ENCODE measurements at places on chromosomes 2 and 18.
A peak's percentile ranks its signal among the peaks of the same experiment; 100 is the strongest.

GRCh38 chr2:5544205-5544786, 147.9 kb upstream of the SOX11 start:
- no peak for DNase-seq

DNA sequence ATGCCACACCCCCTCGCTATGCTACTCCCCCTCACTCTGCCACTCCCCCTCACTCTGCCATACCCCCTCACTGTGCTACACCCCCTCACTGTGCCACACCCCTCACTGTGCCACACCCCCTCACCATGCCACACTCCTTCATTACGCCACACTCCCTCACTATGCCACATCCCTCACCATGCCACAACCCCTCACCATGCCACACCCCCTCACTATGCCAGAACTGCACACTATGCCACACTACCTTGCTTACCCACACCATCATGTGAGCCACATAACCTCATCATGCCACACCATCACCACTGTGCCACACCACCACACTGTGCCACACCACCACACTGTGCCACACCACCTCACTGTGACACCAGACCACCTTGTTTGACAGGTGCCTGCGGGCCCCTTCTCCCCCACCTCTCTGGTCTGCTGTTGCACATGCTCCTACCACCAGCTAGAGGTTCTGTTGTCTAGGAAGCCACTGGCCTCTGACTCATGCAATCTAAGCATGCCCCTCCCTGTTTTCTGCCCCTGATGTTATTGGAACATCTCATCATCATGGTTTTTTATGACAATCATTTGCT, 22.0 kb downstream of the MARCHF4 start:
- DNase-seq, result peak; percentile 48

DNA sequence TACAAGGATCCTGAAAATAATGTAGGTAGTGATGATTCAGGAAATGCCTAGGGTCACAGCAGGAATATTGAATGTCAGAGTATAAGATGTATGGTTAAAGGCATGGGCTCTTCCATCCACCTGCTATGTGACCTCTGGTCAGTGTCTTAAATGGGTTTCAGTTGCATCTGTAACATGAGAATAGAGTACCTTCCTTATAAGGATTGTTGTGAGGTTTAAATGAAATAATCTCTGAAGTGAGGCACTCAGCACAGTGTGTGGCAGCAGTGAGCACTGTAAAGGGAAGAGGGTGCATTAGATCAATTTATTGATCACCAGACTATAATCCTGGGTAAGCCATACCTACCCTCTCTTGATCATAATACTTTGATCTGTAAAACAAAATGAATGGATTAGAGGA, 319.1 kb downstream of the SLC4A3 start:
- DNase-seq, result no peak

DNA sequence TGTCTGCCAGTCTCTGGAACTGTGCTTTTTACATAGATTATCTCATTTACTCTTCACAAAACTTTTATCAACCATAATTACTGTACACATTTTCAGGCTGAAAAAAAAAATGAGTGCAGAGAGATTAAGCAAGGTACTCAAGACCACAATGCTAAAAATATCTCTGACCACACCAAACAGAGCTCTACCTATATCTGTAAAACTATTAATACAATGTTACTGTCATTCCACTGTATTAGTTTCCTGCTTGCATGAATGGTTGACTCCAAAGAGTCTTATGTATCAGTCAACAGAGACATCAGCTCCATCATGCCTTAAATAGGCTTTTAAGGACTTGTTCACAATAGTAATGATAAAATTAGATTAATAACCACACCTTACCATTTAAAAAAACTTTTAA, 134.7 kb upstream of the CCDC150 start:
- no peak for DNase-seq

DNA sequence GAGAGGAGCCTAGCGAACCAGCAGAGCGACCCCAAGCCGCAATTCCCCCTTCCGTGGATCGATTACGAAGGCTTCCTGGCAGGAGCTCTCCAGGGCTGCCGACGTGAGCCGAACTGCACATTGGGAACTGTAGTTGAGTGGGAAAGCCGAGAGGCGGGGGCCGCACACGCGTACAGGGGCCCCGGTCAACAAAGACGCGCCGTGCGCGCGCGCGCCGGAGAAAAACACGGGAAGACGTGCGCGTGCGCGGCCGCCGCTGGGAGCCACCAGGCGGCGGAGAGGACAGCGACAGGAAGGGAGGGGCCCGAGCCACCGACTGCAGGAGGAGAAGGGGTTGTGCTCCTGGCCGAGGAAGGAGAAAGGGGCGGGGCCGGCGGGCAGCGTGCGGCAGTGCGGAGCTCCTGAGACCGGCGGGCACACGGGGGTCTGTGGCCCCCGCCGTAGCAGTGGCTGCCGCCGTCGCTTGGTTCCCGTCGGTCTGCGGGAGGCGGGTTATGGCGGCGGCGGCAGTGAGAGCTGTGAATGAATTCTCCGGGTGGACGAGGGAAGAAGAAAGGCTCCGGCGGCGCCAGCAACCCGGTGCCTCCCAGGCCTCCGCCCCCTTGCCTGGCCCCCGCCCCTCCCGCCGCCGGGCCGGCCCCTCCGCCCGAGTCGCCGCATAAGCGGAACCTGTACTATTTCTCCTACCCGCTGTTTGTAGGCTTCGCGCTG, at the start of gene SPAST:
TSS of gene SPAST (plus strand) at position 247 of the 711 bp plus-strand sequence. CDS start at position 523, 276 bp downstream.
- DNase-seq, result peak; percentile 95

DNA sequence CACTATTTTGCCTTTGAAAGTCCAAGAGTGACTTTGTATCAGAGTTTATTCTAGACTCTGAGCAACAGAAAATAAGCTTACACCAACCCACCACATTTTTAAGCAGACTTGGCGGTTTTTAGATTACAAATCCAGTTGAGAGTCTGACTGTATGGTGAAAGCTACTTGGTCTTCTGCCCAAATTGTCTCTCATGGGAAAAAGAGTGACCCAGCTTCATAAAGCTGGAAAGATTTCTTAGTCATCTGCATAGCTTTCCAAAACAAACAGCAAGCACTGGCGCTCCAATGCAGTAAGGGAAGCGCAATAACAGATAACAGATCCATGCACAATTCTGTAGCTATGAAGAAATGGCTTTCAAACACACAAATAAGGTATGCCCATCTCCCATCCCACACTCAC, 7.1 kb downstream of the DSG1 start:
- DNase-seq, result no peak

GRCh38 chr18:23177433-23178072, 42.3 kb downstream of the CABLES1 start:
- no peak for DNase-seq

DNA sequence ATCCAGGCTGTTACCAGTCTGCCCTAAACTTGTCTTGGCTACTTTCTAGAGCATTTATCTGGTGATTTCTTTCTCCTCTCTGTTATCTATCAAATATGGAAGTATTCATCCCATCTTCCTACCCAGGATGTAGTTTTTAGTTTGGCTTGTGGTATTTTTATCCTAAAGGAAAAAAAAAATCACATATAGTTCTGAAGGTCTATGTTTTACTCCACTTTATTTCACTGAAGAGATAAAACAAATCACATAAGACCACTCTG, 62.2 kb downstream of the PXDN start:
- DNase-seq, result no peak

DNA sequence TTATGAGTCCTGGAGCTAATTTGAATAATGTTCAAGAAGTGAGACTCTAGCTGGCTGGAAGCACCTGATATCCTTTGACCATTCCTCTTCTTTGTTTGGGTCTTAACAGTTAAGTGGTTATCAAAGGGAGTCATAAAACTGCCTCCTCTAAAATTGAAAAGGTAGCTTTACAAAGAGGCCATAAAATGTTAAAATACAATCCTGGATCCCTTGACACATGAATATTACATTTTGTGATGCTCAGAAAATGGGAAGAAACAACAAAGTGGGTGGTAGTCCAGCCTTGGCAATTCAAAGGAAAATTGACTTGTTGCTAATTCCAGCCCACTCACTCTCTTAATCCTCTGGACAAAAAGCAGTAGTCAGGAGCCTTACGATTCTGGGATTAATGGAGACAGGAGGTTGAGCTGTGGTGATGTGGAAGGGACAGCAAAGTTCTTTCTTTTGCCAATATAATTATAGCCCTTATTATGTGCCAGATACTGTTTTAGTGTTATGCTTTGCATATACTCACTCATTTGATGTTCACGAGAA, 339.2 kb downstream of the PDE11A start:
- DNase-seq, result no peak

DNA sequence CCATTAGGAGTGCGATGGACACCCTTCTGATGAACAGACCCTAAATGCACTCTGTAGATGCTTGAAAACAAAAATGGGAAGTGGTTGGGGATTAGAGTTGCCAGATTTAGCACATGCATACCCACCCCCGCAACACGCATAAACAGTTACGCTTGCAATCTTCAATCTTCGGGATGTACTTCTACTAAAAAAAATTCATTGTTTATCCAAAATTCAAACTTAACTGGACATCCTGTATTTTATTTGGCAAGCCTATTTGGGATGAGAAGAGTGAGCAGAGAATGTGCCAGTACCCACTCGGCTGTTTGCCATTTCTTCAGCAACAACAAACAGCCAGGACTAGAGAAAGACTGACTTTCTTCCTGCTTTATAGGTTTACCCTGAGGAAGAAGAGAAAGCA, 18.4 kb downstream of the KIAA2012 start:
- no peak for DNase-seq

DNA sequence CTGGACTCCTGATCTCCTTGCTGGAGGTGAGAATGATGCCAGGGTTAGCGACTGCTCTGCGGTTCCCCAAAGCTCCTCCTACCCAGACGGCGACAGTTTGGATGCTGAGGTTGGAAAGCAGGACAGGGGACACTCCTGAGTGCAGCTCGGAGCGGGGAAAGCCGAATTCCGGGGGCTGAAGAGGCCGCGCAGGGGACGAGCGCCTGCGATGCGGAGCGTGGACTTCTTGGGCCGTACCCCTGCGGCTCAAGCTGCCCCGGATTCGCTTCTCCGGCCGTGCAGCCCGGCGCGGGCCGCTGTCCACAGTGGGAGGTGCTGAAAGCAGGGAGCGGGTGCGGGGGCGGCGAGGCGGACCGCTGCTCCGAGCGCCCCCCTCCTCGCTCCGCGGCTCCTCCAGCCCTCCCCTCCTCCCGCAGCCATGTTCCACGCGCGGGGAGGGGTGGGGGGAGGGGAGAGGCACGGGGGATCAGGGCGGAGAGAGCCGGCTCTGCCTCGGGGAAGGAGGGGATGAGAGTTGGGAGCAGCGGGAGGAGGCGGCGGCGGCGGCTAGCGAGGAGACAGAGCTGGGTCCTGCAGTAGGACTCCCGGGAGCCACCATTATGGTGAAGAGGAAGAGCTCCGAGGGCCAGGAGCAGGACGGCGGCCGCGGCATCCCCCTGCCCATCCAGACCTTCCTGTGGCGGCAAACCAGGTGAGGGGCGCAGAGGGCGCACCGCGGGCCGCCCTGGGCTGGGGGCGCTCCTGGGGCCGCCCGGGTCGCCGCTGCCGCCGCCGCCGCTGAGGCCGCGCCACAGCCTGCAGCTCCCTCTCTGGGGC, at the start of gene UNC80:
TSS of gene UNC80 (plus strand) at position 359 of the 816 bp plus-strand sequence. CDS start at position 600, 241 bp downstream.
- no peak for DNase-seq
